Suppressor macrophage treated with lipopolysaccharide for 1 hour (primary cell): ENCODE measurements at places on chromosomes 13 and 19.

DNA sequence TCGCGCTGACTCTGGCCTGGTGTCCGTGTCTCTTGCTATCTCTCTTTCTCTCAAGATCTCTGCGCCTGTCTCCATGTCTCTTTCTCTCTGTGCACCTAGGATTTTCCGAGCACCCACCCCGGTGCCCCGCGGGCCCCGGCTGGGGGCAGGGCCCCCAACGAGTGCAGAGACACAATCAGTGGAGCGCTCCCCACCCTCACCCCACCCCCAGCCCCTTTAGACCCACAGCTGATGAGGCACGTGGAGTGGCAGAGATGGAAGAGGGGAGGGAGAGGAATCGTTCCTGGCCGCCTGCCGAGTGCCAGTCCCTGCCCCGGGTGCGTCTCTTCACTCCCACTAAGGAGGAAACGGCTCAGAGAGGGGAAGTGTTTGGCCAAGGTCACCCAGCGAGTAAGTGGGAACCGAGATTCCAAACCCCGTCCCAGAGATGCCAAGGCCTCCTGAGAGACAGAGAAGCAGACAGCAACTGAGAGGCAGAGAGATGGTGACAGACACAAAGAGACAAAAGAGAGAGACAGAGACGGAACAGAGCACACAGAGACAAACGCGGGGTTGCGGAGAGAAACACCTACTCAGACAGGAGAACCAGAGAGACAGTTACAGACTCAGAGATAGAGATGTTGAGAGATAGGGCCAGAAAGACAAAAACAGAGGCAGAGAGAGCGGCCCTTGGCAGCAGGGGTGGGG lies 626 bp upstream of the BCL3 start:
- DNase-seq, result peak; percentile 88

DNA sequence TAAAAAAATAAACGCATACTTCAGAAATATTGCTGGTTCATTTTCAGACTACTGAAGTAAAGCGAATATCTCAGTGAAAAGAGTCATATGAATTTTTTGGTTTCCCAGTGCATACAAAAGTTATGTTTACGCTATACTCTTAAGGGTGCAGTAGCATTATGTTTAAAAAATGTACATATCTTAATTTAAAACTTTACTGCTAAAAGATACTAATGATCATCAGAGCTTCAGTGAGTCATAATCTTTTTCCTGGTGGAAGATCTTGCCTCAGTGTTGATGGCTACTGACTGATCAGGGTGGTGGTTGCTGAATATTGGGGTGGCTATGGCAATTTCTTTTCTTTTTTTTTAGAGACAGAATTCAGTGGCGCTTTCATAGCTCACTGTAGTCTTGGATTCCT lies 48.9 kb downstream of the NDFIP2 start:
- DNase-seq, result no peak

- peak; percentile 26 for DNase-seq
These were observed 2.5 kb upstream of the BCAT2 start for GRCh38 chr19:48813123-48813913.

DNA sequence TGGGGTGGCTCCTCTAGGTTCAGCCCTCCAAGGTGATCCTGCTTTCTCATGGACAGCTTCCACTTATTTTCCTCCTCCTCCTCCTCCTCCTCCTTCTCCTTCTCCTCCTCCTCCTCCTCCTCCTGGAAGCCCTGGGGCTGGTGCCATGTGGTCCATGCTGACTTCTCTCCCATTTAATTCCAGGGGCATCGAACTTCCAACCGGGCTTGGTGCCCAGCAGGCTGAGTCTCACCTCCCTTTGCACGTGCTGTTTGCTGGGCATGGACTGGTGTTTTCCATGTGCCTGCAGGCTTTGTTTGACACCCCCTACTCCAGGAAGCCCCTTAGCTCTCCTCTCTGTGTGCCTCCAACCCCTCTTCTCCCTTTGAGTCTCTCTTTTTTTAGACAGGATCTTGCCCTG lies 3.7 kb downstream of the MAST3 start:
- DNase-seq, result no peak

DNA sequence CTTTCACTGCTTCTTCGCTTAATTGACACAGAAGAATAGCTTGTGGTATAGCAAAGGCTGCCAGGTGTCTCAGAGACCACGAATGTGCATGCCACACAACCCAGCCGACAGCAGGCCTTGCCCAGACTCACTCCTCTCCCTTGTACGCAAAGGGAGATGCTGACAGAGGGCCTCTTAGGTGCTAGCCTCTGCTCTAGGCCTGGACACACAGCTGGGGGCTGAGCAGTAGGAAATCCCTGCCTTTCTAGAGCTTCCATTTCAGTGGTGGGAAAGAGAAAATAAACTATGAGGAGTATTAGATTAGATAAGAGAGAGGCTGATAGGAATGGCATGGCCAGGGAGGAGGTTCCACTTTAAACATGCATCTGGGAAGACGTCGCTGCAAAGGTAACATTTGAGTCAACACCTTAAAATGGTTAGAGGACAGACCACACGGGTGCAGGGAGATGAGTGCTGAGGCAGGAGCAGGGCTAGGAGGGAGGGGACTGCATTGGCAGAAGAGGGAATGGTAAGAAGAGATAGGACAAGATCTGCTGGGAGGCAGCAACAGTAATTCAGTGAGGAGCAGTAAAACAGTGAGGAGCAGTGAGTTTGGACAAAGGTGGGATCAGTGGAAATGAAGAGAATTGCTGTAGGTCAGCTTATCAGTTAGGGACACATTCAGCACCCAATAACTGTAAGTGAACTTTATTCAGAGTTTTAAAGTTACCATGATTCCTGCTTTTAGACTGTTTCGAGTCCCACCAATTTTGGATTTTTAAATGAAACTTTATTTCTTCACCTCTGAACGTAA lies 100.0 kb downstream of the RNF17 start:
- DNase-seq, result no peak

- DNase-seq, result no peak
These were observed 3.4 kb downstream of the ACP4 start for GRCh38 chr19:50793558-50794065.

DNA sequence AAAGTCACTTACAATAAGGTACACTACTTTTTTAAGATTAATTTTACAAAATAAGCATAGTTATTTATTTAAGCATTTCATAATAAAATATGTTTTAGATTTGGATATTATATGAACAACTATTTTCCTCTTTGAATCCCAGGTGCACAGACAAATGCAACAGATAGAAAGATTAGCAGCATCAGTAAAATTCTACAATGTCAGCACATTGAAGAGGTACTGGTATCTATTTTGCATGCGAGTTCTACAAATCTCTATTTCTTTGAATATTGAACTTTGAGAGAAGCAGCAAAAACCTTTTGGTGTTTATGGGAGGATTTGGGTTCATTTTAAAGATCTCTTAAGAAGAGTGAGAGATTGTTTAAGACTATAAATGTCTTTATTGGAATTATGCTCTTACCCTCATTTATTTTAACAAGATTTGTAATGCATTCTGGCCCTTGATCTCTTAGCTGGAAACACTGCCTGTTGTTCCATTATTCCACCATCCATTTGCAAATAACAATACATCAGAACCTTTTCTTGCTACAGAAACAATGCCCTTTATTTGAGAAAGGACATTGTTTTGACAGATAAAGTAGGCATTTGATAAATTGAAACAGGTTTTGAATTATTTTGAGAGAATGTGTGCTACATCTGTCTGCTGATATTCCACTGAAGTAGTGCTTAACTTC lies 558.8 kb upstream of the KLHL1 start:
- no peak for DNase-seq

- no peak for DNase-seq
These were observed 11.3 kb upstream of the CACNG8 start for GRCh38 chr19:53951436-53951835.

- DNase-seq, result peak; percentile 56
These were observed 50.0 kb upstream of the GPR183 start for GRCh38 chr13:99357131-99357596.

GRCh38 chr13:49412749-49413148 lies 31.1 kb downstream of the CAB39L start:
- no peak for DNase-seq

GRCh38 chr19:27618006-27618405 lies 1594.9 kb downstream of the UQCRFS1 start:
- DNase-seq, result no peak

GRCh38 chr13:74751739-74752138 lies 617.5 kb upstream of the KLF12 start:
- no peak for DNase-seq

DNA sequence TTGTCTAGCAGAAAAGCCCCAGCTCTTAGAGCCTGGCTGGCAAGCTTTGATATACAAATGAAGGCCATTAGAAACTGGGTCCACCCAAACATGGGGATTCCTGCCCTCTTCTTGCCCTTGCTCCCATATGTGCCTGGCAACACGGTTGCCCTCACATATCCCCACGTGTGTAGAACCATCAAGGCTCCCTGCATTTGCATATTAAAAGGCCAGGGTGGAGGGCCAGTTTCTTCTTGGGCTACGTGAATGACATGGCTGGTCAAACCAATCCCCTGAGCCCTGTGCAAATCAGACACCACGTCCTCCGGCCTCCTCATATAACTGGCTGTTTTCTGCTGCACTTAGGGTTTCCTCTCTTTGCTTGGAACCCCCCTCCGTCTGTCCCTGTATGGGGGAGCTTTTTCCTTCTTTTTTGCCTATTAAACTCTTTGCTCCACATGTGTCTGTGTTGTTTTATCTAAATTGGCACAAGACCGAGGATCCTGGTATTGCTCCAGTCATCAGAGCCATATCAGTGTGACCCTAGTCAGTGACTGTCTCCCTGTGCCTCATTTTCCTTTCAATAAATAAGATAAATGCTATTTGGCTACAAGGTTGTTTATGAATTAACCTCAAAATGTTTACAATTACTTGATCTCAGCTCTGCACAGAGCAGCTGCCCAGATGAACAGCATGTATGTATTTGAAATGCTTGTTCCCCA lies 30.3 kb upstream of the CEACAM1 start:
- DNase-seq, result no peak

GRCh38 chr13:93758575-93758974 lies 532.0 kb downstream of the GPC6 start:
- no peak for DNase-seq

- no peak for DNase-seq
These were observed 15.8 kb downstream of the LTBP4 start for GRCh38 chr19:40616941-40617340.

- DNase-seq, result no peak
These were observed 96.4 kb upstream of the MYCBP2 start for GRCh38 chr13:77423296-77423695.

DNA sequence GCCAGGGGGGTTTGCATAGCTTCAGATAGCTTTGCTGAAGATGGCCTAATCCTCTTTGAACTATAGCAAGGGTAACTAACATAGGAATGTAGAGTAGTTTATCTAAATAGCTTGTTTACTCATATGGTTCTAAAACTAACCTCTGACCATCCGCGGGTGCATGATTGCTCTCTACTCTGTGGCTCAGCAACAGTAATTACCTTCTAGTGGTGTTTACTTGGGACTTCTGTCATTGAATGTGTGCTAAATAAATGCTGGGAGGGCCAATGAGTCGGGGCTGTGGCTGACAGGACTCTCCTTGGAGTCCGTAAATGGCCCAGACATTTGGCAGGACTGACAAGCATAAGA lies 1461.9 kb downstream of the UQCRFS1 start:
- DNase-seq, result no peak

DNA sequence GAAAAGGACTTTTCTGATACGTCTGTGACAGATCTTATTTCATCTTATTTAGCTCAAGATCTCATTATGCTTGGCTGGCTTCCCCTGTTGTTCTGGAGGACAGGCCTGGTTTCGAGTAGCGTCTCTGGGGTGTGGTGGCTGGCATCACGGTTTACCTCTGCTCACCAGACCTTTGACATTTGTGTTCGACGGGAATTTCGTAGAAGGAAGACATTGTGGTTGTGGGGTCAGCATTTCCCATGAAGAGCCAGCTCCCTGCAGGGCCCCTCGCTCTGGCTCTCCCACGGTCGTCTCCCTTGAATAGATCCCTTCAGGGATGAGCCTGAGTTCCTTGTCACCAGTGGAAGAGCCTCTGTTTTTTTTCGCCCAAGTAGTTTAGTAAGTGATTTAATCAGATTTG lies 78.6 kb upstream of the TEX29 start:
- DNase-seq, result no peak

DNA sequence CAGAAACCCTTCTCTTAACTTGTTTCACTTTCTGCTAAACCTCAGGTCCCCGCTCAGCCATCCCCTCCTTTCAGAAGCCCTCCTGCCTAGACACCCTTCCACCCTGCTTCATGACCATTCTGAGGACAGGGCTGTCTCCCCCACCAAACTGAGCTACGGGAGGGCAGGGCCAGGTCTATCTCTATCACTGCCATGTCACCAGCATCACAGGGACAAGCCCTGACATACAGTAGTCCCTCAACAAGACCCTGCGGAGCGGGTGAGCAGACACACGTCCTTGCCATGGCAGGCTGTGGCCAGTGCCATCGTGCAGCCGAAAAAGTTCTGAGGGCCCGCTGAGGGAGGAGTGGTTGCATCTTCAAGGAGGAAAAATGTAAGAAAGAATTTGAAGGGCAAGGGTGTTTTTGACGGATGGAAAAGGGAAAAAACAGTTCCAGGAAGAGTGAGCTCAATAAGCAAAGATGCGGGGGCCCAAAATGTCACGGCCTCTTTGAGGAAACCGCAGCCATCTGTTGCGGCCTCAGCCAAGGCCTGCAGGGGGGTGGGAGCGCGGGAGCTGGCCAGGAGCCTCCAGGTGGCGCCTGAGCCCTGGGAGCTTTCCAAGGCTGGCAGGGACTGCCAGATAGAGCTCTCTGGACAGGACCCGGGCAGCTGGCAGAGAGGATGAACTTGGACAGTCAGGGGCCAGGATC lies 8.1 kb downstream of the PTGIR start:
- DNase-seq, result peak; percentile 67
